ENCODE measurements at places on chromosomes 16 and 17.

DNA sequence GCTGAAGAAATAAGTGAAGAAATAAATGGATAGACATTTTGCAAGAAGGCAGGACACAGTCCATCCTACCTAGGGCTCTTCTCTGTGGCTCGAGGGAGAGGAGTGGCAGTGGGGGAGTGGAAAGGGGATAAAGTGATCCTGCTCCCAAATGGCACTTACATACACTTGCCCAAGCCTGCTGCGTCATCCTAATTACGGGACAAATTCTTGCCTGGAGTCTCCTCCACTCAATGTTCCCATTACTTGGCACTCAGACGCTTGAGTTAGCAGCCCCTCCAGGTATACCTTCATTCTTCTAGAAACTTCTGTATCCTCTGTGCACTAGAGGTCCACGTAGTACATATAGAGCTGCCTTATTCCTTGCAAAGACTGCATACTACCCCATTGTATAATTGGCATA lies 15.7 kb upstream of the MAP3K14 start:
- no peak for DNase-seq

DNA sequence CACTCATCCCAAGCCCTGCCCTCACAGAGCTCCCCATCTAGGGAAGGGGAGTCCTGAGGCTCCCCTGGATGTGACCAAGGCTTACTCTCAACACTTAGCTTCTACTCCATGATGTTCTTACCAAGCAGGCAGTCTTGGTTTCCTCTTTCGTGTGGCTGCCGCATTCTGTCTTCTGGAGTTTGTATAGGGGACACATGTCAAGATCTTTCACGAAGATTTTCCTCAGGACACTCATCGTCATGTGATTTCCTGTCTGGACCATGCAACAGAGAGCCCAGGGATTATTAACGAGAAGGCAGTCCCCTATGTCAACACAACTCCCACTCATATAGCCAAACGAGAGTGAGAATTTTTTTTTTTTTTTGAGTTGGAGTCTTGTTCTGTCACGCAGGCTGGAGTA lies 10.4 kb downstream of the PRSS54 start:
- DNase-seq = no peak

GRCh38 chr16:11862489-11862888 lies 11.1 kb upstream of the RSL1D1 start:
- no peak for DNase-seq

GRCh38 chr17:76586741-76587487 lies 1.3 kb upstream of the ST6GALNAC2 start:
- DNase-seq = no peak

DNA sequence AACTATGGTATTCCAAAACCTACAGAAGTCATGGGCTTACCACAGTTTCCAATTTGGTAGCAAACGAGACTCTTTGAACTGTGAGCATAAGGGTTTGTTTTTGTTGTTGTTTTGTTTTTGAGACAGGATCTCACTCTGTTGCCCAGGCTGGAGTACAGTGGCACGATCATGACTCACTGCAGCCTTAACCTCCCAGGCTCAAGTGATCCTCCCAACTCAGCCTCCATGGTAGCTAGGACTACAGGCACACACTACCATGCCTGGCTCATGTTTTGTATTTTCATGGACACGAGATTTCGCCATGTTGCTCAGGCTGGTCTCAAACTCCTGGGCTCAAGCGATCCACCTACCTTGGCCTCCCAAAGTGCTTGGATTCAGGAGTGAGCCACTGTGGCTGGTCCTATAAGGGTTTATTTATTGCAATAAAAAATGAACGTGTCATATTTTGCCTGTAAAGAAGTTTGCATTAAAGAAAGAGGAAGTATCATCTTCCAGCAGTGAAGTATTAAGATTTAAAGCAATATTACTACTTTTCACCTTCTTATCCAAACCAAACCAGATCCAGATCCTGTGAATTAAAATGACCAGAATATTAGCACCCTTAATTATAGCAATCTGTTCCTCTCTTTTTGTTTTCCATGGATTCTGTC lies 37.2 kb downstream of the KCNJ2 start:
- no peak for DNase-seq

GRCh38 chr17:83124871-83125514 lies 45.6 kb downstream of the METRNL start:
- no peak for DNase-seq

DNA sequence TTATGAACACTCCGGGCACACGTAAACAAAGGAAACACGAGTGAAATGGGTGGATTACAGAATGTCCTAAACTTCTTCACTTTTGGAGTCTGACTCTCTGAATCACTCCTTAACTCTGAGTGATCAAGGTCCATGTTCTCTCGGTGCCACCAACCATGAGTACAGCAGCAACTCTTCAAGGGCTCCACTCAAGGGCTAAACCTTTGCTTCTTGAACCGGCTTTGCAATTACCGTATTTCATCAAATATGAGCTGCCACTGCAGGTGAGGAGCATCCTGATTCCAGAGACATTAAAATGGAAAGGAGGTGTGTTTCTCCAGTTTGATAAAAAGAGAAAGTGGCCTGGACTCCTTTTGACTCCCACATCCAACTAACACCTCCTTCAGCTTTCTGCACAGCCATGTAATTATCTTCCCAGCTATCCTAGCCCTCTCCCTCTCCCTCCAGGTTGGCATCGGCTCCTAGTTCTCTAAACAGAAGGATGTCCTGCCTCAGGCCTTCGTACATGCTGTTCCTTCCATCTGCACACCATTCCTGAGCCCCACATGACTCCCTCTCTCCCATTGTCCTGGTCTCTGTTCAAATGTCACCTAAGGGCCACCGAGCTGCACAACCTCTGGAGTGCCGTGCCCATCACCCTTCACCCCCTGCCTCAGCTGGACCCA lies 61.4 kb downstream of the ZDHHC7 start:
- no peak for DNase-seq

GRCh38 chr16:77432264-77432663 lies 2.6 kb downstream of the ADAMTS18 start:
- no peak for DNase-seq

- DNase-seq = no peak
These were observed 56.7 kb downstream of the TBX4 start for GRCh38 chr17:61508912-61509311.

DNA sequence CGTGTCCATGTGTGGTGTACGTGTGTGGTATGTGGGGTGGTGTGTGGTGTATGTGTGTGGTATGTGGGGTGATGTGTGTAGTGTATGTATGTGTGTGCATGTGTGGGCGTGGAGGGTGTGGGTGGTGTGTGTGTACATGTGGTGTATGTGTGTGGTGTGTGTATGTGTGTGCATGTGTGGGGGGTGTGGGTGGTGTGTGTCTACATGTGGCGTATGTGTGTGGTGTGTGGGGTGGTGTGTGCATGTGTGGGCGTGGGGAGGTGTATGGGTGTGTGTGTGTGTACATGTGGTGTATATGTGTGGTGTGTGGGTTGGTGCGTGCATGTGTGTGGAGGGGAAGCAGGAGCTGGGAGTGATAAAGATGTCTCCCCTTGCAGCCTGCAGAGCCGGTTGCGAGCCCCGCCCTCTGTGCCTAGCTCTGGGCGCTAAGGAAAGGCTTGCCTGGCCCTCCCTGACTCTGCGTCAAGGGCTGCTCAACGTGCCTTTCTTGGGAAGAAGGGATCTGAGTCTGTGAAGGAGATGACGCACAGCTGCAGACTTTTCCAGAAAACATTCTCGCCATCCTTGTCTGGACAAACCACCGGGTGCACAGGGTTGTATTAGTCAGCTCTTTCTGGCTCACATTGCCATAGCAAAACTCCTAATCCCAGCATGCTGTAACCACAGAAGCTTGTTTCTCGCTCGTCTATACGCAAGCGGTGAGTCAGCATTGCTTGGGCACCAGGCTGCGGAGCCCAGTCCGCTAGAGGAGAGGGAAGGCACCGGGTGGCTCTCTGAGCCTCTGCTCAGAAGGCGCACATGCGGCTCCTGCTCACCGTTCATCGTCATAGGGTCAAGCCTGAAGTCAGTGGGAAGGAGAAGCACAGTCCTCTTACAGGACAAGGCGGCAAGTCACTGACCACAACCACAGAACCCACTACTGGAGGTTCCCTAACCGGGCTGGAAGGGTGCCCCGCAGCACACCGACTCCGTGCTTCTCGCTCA lies 2.0 kb upstream of the CD300H start:
- DNase-seq = peak; percentile 96

DNA sequence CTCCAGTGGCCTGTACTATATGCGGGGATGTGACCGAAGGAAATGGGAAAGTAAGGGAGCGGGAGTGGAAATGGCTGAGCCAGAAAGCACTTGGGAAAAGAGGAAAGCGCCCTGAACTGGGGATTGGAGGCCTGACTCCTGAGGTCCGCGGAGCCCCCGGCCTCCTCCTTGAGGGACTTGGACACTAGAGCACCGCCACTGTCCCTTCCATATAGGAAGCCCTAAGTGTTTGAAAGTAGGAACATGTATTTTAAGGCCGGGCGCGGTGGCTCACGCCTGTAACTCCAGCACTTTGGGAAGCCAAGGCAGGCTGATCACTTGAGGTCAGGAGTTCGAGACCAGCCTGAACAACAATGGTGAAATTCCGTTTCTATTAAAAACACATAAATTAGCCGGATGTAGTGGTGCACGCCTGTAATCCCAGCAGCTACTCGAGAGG lies 530 bp upstream of the ZDHHC7 start:
- DNase-seq = no peak

Data from AG10803 (cell line).